ENCODE measurements at places on chromosomes 13 and 19.

- DNase-seq = no peak
Measured at GRCh38 chr19:48340995-48341394, 15.6 kb downstream of the EMP3 start.

DNA sequence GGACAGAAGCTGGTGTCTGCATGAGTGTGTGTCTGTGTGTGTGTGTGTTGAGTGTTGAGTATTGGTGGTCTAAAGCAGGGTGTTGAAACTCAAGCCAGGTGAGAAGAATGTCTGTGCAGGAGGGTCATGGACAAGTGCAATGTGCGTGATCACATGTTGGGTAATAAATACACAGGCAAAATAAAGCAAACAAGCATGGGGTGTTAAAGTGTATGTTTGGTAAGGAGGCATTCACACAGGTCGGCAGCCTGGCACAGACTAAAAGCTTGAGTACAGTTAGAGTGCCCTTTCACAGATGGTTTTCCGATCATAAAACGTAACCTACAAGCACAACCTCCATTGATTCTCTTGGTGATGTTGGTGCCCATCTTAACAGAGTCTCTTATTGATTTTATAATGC, 476.9 kb upstream of the KLHL1 start:
- no peak for DNase-seq

DNA sequence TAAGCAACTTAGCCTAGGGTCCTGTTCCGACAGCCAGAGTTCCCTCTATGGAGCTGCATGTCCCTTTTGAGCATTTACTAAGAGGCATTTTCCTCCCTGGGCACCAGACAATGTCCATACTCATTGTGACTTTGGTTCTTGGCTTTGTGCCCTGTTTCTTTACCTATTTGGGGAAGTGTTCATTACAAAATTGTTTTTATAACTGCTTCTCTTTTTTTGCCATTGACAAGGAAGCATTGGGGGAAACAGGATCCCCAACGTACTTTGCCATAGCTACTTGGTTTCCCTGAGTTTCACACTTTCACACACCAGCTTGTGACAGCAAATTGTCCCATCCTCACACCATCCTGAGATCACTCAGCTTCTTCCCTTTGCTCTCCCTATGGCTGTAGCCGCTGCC, 81.1 kb upstream of the SIAH3 start:
- DNase-seq = no peak

GRCh38 chr19:50799547-50799851, 9.3 kb downstream of the ACP4 start:
- DNase-seq = no peak

DNA sequence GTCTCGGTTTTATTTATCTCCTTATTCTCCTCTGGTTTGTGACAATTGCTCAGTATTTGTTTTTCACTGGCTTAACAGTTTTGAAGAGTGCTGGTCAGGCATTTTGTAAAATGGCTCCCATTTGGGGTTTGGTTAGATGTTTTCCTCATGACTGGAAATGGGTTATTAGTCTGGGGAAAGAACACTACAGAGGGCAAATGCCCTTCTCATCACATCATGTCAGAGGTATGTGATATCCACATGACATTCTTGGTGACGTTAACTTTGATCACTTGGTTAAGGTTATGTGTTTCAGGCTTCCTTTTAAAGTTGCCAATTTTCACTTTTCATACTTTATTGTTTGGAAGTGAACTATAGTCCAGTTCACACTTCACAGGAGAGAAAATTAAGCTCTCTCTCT, 74.8 kb upstream of the KLHL1 start:
- DNase-seq = no peak

GRCh38 chr13:86757236-86757978, 913.8 kb upstream of the SLITRK5 start:
- DNase-seq = no peak

- DNase-seq = no peak
Measured at GRCh38 chr19:19650331-19650730, 6.9 kb upstream of the GMIP start.

GRCh38 chr13:100790405-100790804, 115.8 kb upstream of the TMTC4 start:
- no peak for DNase-seq

DNA sequence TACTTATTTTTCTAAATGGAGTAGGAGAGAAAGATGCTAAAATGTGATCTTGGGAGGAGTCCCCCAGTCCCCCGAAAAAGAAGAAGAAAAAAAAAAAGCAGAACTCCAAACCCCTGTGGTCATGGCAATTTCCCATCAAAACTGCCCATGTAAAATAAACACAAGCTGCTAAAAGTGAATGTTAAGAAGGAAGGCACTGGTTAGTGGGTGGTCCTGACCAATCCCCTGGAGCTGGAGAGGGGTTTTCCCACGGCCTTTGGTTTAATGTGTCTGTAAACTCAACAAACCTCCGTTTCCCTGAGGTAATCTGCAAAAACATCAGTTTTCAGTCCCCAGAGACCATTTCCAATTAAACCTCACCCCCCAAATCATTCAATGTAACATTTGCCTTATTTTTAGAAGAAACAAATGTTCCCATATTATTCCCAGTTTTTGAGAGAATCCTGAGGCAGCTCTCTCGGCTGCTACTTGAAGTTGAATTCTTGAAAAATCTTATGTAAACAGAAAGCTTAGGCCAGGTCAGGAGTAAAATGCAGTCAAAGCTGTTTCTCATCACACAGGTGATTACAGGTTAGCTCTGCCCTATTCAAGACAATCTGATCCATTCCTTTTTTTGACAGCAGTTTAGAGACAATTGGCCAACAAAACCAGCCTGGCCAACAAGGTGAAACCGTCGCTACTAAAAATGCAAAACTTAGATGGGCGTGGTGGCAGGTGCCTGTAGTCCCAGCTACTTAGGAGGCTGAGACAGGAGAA, 17.0 kb downstream of the RAB3D start:
- DNase-seq = no peak

- no peak for DNase-seq
Measured at GRCh38 chr19:47704656-47705055, 8.6 kb upstream of the EHD2 start.

DNA sequence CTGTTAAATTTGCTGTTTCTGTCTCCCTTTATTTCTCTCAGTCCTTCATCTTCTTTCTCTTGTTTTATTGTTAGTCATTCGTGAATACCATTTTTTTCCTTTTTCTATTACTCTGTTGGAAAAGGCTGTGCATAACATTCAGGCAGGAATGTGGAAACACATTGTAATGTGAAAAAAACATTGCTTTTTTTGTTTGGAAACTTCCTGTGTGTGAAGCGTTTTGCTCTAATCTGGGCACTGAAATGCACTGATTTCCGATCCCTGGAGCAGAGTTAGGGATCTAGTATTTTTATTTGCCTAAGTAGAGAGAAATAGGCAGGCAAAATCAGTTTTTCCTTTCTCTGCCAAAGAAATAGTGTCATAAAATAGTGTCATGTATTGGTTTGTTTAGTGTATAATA, 155.5 kb downstream of the PCCA start:
- DNase-seq = no peak

- DNase-seq = no peak
Measured at GRCh38 chr13:45328661-45329111, 12.3 kb downstream of the TPT1 start.

- no peak for DNase-seq
Measured at GRCh38 chr19:54451997-54452396, 3.0 kb downstream of the LENG8 start.

DNA sequence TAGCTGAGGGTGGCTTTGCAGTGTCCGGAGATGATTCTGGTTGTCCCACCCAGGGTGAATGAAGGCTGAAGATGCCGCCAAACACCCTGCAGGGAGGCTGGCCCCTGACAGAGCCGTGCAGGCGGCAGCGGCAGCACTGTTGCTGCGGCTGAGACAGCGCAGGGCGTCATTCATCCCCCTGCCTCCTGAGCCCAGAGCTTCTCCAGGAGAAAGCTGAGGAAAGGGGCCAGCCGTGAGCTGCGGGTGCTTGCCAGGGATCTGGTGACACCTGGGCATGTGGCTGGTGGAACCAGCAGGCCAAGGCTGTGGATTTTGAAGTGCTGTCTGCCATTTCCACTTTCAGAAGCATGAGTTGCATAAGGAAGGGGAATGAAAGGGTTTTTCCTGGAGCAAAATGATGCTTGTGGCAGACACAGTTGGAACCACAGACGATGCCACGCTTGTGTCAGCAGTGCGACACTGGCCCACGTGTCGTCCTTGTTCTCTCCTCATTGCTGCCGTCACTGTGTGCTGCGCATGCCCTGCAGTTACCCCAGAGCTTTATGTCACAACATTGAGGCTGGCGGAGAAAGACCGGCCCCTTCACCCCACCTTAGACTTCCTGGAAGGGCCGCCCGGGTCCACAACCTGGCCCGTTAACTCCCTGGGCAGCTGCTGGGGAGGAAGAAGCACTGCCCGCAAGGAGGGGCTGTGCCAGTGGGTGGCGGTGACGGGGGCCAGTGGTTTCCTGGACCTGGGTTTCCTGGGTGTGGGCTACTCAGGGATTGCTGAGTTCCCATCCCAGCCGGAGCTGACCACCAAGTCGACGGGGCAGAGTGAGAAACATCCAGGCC, 22.7 kb downstream of the TFDP1 start:
- no peak for DNase-seq

DNA sequence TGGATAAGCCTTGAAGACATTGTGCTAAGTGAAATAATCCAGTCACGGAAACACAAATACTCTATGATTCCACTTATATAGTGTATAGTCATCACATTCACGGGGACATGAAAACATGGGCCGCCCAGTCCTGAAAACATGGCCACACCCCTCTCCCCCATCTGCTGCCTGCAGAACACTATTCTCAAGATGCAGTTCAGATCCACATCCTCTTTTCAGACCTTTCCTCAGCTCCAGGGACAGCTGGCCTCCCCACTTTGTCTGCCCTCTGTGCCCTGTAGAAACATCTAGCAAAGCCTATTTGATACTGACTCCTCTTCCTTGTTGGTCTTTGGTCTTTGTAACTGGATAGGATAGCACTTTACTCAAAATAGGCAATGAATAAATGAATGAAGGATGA, 8.3 kb downstream of the RFX2 start:
- DNase-seq = no peak

DNA sequence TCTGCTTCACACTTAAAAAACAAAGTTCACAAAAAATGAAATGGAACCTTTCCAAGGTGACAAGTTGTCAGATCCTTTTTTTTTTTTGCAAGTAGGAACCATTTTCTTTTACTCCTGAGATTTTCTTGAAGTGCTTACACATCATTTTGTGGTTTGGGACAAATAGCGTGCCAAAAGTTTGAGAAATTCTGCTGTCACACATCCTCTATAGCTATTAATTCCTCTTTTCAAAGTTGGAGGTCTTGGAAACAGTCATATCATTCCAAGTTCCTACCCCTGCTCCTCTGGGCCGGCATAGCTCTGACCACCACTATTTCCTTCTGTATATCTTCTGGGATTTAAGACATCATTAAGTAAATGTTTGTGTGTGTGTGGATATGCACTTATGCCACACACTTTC, 421.6 kb upstream of the SLC10A2 start:
- DNase-seq = no peak

DNA sequence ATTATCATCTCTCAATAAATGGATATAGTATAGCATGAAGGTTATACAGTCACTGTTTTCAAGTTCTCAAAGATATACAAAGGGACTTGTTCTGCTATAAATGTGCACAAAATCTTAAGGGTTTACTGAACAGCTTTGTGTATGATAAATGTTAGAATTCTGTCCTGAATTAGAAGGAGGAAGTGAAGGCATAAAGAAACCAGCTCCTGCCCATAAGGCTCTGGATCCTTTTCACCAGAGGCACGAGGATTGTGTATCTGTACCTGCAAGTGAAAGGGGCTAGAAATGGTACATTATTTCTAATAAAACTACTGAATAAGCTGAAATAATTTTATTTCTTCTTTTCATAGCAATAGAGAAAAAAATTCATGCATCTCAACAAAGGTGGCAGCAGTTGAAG, 32.4 kb downstream of the PHF11 start:
- DNase-seq = no peak

GRCh38 chr19:40907968-40908735, 26.1 kb upstream of the CYP2A7 start:
- DNase-seq = peak; percentile 24

DNA sequence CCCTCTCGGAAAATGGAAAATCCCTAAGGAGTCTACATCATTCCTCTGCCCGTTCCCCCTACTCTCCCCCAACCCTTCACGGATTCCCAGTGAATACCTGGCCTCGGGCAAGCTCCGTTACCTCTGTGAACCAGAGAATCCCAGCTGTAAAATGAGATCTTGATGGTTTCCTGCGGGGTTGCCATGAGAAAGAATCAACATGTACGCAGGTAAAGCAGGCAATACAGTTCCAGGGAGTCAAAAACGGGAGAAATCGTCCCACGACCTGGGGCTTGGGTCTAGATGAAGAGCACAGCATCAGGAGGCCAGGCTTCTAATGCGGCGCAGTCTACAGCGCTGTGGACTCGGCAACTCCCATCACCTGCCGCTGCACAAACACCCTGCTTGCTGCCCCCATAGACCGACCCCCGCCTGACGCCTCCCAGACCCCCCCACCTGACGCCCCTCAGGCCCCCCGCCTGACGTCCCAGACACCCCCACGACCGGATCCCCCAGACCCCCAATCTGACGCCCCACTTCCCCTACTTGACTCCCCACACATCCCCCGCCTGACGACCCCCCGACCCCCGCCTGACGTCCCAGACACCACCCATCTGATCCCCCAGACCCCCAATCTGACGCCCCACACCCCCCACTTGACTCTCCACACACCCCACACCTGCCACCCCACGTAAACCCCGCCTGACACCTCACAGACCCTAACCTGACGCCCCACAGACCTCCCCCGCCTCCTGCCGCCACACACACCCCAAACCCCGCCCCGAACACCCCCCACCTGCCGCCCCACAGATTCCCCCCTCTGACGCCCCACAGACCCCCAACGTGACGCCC, 680 bp downstream of the LIG4 start:
- peak; percentile 51 for DNase-seq

- DNase-seq = no peak
Measured at GRCh38 chr13:106492588-106493475, 42.6 kb downstream of the EFNB2 start.

Measured in neural progenitor cell (in vitro differentiated cells).